ENCODE measurements at places on chromosomes 3 and 15.

GRCh38 chr3:40725031-40725430 lies 200.3 kb downstream of the ZNF621 start:
- no peak for DNase-seq

DNA sequence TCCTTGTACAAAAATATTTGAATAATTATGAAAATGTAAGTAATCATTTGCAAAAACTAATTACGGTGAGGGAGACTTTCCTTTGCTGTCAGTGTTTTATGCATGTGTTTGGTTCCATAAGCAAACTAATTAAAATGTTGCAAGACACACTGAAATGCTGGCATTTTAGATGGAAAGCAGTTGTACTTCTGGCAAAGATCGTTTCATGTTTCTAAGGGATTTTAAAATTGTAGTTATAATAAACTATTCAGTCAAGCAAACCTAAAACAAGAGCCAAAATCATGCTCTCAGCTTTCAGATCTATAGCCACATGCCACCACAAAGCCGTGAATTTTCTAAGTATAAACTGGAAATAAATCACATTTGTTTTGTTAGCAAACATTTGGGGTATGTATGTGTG lies 240.1 kb upstream of the ZNF385D start:
- DNase-seq: no peak

DNA sequence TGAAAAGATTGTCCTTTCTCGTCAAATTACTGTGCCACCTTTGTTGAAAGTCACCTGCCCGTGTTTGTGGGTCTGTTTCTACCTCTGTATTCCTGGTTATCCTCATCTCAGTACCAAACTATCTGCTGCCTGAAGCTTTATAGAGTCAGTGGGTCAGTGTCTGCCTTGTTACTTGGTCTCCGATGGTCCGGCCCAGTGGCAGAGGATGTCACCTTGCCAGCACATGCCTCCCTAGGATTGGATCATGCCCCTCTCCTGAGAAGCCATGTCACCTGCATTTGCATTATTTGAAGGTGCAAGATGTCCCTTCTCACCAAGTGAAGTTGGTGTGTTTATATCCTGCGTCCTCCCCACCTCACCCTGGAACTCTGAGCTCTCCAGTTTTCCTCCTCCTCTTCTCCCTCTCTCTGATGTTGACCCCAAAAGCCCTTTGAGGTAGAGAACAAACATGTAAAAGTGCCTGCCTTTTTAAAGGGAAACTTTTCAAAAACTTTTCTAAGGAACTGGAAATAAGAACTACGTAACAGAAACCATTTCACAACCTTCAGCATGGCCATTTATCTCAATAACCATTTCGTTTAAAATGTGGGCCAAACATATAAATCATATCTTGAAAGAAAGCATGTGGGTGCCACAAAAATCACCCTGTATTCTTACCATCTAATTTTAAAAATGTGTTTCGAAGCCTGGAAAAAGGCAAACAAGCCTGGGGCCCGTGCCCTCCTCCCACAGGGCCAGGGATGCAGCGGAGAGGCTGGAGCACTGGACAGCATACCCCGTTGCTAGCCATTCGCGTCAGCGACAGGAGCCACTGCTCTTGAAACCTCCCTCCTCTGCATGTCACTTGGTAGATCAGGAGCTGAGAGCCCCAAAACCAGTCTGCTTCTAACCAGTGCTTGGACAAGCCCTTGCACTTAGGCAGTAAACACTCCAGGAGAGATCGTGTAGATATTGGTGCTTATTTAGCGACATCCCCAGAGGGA lies 102.1 kb downstream of the VGLL4 start:
- no peak for DNase-seq

- DNase-seq: no peak
Observed at GRCh38 chr15:90465930-90466567, 63.7 kb upstream of the CRTC3 start.

- DNase-seq: peak; percentile 25
Observed at GRCh38 chr3:172038798-172039435, 461 bp upstream of the FNDC3B start.

DNA sequence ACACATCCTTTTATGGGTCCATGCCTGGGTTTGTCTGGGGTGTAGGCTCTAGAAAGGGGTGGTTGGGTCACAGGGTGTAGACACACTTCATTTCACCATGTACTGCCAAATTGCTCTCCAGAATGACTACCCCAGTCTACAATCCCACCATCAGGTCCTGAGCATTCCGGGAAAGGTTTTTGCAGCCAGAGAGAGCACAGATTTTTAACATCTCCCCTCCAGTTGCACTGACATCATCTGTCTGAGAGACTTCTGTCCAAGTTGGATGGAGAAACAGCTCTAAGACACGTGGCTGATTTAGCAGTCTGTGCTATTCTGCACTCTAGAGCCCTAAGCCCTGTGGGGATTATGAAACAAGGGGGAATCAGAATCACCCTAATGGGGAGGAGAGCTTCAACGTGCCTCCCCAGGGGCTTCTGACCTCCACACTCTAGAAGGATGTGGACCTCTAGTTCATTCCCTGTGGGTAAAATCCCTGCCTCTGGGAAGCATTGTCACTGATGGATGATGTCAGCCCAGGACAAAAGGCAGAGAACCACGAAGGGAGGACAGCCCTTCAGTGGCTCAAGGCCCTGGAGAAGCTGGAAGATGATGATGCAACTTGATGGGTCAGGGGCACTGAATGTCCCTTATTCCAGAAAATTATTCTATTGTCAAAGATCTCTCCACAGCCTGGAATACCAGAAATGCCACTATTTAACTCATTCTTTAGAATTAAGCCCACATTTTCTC lies 71.5 kb downstream of the CD200R1L start:
- no peak for DNase-seq

DNA sequence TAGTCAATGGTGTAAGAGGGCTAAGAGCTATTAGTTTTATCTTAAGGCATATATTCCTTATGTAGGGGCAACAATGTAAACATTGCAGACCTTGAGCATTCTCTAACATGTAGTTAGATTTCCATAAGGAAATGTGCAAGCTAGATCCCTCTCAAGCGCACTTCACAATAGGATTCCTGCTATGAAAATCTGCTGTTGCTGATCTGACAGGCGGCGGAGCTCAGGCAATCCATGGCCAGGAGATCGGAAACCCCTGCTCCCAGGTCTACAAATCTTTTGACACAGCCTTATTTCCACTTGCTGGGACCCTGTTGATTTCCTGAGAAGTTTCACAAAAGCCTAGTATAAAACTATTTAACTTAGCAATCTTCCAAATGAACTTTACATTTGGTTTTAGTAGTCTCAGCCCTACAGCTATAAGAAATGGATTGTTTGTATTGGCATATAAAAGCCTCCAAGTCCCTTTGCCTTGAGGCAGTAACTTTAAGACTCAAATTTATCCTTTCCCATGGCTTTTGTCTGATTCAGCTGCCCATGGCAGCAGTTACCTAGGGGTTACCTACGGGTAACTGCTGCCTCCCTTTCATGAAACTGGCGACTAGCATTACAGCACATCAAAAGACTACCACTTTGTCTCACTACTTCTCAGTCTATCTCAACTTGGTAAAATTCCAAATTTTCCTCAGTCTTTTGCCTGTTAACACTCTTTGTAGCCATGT lies 22.7 kb downstream of the TRA2B start:
- peak; percentile 0 for DNase-seq

DNA sequence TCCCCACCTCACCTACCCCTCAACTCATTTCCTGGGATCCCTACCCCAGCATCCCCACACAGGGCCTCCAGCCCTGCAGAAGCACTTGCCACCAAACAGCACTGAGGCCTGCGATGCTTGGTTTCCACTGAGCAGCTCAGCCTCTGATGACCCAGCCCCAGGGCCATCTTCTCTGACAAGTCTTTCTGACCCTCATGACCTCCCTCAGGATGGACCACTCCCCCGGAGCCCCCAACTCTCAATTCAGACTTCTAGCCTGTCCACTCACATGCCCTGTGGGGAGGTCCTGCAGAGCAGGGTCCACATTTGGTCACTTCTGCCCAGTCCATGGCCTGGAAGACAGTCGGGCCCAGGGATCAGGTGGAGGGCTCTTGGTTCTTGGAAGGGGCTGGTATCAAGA lies 63.4 kb upstream of the SPATA12 start:
- DNase-seq: no peak
